Hematopoietic multipotent progenitor cell treated with erythropoietin and hydrocortisone succinate and interleukin-3 and kit ligand, for 4 days (in vitro differentiated cells): ENCODE measurements at places on chromosomes 1 and 21.

DNA sequence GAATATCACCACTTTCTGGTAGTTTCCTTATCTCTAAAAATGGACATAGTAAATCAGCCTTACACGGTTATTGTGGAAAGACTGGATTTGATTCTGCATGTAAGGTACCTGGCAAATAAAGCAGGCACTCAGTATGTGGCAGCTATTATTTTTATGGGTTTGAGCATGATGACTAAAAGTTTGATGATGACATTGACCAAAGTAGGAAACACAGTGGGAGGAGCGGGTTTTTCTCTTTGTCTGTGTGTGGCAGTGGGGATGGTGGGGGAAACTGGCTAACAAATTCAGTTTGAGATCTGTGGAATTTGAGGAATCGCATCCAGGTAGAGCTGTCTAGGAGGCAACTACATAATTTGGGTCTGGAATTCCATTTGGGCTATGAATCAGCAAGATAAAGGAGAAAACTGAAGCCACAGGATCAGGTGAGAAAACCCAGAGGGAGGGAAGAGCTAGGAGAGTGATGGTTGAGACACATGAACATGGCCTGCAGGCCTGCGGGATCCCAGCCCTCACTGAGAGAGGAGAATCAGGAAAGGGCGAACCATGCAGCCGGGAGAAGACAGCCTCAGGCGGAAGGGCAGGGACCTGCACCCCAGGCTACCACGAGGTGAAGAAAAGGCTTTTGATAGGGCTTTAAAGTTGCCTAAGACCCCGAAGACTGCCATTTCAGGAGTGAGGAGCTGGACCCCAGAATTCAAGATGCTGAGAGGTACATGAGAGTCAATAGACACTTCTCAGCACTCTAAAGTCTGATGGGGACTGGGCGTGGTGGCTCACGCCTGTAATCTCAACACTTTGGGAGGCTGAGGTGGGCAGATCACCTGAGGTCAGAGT, 52.2 kb downstream of the MEF2D start:
- no peak for DNase-seq

GRCh38 chr1:219379691-219380090, 206.0 kb downstream of the LYPLAL1 start:
- DNase-seq = no peak

DNA sequence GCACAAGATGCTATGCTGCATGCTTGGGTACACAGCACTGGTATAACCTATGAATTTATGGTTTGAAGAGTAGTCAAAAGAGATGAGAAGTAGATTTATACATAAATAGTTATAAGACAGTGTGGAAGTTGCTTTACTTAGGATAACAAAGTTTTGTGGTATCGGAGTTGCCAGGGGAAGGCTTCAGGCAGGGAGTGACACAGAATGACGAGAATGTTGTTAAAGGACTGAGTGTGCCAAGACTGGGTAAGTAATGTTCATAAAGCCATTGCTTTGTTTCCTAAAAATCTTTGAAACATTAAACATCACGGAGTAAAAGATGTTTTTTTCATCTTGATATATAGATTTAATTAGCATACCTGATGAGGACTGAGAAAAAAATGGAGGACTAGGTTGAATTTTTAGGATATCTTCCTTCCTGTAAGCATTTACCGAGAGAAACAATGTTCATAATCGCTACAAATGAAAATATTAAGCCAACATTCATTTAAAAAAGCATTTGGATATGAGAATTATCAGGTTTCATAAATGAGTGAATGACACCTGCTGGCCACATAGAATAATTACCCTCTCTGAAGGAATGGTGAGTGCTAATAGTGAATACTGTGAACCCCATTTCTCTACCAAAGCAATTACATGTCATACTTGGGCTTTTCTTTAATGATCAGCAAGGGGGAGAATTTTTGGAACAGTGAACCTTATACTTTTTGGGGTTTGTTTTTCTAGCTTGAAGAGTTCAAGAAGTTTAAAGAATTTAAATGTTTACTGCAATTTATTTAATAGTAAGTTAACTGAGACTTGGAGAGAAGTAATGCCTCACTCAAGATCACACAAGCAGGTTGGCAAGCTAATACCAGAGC, 28.4 kb downstream of the EXTL2 start:
- DNase-seq = peak; percentile 85

DNA sequence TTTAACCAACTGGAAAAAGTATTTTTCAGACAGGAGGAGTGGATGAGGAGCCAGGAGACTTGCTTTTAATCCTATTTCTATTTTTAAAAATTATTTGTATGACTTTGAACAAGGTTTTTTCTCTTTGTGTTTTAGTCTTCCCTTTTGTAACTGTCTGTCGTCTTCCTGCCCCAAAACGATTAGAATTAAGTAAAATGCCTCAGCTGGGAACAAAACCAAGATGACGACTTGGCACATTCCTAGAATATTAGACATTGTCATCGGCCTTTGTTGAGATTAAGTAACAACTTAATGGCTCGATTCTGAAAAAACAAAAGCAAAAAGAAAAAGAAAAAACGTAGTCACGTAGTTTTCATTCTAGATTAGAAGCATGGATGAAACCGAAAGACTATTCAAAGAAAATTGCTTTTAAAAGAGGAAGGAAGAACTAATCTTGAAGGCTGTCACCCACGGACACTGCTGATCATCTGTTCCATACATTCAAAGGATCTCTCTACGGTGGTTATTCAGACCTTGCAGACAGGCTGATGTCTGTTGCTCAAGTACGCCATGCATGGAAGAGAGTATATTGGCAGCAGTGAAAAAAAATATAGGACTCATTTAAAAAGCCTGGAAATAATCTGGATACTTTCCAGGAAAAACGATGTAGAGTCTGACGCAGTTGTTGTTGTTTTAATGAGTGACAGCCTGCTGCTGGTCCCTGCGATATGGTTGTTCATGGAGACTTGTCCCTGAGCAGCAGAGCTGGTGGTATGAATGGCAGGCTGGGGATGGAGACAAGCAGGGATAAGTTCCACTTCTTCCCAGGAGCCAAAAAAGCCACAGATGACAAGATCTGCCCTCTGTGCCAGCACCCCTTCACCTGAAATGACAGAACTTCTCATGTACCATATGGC, 16.8 kb downstream of the GNG4 start:
- DNase-seq = peak; percentile 49

DNA sequence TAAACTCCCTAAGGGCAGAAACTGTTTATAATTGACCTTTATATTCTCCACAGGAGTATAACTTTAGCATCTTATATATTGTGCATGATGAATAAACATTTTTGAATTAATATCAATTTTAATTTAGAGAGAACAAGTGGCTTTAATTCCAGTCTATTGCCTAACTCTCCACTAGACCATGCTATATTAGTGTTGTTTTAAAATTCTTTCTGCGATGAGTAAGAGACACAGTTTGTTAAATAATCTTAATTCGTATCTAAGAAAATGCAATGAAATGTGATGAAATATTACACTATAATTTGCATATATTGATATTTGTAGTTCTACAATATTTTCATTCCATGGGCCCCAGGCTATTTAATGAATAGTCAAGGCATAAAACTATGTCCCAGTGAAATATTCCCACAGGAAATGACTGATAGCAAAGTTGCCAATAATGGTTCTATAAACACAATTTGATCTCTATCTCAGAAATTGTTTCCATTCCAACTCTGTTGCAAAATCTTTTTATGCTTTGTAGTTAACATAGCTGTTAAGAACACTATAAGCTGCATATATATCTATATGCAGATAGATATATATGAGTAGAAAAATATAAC, 2.9 kb upstream of the SYDE2 start:
- DNase-seq = no peak

GRCh38 chr21:46079352-46080170, 18.4 kb upstream of the COL6A2 start:
- no peak for DNase-seq

GRCh38 chr1:94597701-94598100, 56.1 kb upstream of the F3 start:
- DNase-seq = no peak

- no peak for DNase-seq
These were observed 911.1 kb downstream of the KCNT2 start for GRCh38 chr1:195697130-195697529.

GRCh38 chr1:152001631-152002584, 8.2 kb upstream of the S100A10 start:
- peak; percentile 90 for DNase-seq

DNA sequence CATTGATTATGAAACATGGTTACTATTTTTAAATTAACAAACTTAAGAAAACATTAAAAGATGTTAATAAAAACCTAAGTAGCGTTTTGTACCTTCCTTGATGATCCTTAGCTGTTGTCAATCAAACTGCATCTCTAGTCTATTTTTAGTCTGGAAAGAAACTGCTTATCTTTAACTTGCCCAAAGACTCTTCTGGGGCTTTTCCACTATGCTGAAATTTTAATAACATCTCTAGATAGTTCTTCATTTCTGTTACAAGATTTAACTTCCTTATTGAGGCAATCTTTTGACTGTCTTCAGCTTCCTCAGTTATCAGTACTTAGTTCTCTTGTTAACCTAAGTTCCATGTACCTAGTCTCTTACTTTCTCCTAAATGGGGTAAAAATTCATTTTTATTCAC, 135.9 kb upstream of the HMCN1 start:
- peak; percentile 46 for DNase-seq

GRCh38 chr21:41745026-41745820, 21.6 kb downstream of the RIPK4 start:
- DNase-seq = no peak

DNA sequence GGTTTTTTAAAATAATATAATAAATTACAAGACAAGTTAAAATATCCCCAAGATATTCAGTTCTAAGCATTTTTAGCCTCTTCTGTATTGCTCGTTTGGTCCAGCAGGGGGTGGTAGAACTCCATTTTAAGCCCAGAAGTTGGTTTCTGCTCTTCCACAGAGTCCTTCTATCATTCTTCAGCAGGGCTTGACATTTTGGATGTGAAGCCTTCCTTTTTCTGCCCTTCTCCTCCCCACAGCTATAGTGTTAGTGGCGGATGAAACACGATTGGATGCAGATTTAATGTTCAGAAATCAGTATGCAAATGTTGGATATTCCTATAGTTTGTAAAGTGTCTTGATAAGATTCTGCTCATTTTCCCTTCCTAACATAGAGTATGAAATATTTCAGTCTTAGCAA, 1.4 kb downstream of the NCAM2 start:
- peak; percentile 71 for DNase-seq

GRCh38 chr1:167442854-167443565, 75.3 kb downstream of the CD247 start:
- DNase-seq = no peak

DNA sequence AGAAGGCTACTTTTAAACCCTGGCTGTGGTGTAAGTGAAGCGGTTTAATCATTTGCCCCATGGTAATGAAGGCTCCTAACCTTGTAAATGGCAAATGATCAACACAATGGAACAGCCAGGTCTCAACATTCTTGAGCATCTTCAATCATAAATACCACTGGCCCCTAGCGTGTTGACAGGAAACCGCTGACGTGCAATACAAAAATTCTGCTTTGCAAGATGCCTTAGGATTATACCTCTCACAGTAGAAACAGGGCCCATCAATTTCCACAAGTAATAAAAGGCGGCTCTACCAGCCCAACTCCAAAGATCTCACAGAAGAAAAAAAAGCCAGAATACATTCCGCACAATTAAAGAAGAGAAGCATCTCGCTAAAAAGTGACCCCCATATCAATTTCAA, 32.8 kb downstream of the LGALS8 start:
- no peak for DNase-seq

GRCh38 chr21:43211072-43211759, 42.4 kb downstream of the CRYAA start:
- peak; percentile 13 for DNase-seq

DNA sequence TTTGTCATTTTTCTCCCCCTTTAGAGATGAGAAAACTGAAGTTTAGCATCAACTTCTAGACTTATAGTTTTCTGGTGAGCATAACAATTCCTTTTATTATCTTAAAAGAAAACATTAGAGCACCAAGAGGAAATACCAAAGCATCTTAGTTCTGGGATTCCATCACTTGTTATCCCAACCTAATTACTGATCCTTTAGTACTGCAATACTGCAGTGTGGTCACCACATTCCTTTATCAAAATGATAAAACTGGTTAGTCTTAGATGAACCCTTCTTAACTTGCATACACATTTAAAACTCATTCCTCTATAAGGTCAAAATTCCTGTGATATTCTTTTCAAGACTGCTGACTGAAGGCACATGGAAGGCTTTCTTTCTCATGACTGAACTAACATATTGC, 23.1 kb downstream of the SOD1 start:
- DNase-seq = no peak
